ENCODE measurements at places on chromosomes 4 and X.

DNA sequence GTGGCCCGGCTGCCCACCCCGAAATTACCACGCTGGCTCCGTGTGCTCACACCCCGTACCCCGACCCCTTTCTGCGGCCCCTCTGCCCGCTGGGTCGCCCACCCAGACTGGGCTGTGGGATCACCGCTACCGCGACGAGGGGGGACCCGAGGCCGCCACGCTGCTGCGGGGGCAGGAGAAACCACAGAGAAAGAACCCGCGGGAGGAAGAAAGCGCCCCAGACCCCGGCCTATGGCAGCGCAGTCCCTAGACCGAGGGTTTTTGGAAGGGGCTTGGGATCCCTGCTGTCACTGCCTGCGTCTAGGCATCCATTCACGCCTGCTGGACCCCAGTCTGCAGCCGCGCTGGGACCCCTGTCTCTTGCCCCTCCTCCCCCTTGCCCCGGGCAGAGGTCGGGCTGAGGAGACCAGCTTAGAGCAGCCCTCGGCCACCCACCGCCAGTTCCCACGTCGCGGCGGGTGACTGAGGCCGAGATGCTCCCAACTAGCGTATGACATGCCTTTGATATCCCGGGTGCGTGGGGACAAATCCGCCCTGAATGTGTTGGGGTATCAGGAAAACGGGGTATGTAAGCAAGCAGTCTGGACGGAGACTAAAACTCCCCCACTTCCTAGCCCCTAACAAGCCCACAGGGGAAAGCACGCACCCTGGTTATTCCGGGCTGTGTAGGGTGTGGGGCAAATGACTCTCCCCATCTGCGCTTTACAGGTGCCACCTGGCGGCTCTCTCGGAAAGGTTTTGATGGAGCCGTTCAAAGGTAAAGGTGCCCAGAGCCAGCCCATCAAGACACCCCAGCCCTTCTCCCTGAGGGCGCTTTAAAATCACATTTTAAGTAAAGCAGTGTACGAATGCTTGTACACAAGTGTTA lies 862 bp upstream of the INPP4B start:
- DNase-seq = peak; percentile 42

DNA sequence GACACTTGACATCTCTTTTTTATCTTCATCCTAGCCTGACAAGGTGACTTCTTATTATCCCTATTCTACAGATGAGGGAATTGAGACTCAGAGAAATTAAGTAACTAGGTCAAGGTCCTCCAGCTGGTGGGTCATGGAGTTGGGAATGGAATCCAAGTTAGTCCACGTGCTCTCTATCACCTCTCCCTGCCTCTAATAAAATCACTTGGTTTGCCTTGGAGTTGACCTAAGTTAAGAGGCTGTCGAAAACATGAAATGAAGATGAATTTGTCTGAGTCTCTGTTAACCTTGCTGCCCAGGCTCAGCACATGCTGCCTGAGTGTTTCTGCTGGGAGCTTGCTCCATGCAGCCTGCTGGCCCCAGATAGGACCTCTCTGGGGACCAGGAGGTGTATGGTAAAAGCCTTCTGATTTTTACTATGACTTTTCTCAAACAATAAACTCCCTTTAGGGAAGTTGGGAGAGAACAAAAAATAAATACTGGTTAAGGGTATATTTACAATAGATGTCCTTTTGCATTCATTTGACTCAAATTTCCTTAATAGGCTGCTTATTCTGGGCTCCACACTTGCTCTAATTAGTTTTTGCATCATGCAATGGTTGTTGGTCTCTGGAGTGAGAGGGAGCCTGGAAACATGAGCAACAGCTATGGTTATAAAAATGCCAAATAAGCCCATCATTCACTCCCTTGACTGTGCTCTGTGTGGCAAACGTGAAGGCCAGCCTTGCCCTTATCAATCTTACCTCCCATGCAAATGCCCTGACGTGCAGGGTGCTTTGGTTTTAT lies 61.6 kb upstream of the DHX15 start:
- DNase-seq = no peak

DNA sequence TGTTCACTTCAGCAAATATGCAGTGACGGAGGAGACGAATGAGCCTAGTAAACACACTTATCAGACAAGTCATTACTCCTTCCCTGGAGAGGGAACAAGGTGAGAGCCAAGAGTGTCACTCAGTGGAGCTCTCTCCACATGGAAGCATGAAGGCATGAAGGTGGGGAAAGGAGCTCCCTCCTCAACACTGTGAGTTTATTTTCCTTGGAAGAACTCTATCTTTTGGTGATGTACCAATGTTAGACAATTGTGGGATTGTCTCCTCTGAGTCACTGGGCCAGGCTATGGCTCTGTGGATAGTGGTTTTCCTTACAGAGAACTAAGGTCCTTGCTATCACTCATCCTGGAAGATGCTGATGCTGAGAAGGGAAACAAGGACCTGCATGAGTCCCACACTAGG lies 200.2 kb downstream of the CPEB2 start:
- DNase-seq = no peak

- no peak for DNase-seq
Measured at GRCh38 chr4:7699031-7699430, 240.6 kb downstream of the AFAP1 start.

DNA sequence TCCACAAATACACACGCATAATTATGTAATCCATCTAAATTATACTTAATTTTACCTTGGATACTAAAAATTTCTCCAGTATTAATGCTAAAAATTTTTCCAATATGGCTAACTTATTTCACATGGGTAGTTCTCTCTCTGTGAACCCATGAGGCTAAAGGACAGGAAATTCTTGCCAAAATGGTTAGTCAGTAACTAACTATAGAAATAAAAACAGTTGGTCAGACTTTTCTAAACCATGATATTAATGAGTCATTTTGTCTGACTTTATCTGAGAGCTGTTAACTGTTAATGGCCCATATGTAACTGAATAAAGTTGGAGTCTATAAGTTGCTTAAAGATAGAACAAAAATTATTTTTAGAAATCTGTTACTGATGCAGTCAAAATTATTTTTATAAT lies 549.4 kb downstream of the TLL1 start:
- DNase-seq = no peak

DNA sequence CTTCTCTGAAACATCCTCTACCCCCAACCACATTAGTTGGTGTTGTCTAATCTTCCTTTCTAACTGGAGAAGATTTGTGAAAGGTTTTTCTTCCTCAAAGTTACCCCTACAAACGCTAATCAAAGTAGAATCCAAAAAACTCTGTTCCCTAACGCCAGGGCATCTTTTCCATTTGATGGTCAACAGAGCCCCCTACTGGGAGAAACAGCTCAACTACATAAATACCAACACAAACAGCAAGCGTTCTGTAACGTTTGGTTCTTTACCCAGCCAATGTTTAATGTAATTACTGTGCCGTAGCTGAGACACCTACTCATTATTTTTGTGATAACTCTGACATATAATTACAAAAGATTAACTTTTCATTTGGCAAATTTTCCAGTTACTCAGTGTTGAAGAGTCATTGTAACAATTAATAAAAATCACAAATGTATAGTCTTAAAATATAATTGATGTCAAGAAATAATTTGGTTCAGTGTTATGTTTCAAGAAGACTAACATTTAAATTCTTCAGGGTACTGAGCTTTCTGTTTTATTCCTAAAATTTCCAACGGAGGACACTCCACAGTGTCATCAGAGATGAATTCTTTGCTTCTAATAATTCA lies 94.9 kb upstream of the TBC1D9 start:
- no peak for DNase-seq

DNA sequence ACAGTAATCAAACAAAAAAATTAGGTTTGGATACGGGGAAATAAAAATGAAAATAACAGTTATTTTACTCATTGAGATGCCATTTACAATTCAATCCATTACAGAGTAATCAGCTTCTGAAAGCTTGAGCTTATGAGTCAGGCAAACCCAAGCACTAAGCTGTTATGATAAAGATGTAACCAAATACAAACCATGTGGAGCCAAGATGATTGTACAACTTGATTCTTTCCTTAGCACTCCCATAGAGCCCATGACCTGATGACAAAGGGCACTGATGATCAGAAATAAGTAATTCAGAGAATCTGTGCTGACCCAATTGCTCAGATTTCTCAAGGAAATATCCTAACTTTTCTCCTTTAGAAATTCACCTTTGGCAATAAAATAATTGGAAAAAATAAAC lies 40.5 kb upstream of the PRKG2 start:
- DNase-seq = no peak

GRCh38 chr4:1261107-1261928 lies 12.4 kb upstream of the CTBP1 start:
- no peak for DNase-seq

Data from effector memory CD8-positive, alpha-beta T cell (primary cell).